ENCODE measurements at places on chromosomes 16 and 17.

- no peak for DNase-seq
These were observed 14.5 kb downstream of the KANSL1 start for GRCh38 chr17:46178550-46179214.

- peak; percentile 82 for DNase-seq
These were observed 14.9 kb downstream of the ELAC2 start for GRCh38 chr17:13002761-13003453.

DNA sequence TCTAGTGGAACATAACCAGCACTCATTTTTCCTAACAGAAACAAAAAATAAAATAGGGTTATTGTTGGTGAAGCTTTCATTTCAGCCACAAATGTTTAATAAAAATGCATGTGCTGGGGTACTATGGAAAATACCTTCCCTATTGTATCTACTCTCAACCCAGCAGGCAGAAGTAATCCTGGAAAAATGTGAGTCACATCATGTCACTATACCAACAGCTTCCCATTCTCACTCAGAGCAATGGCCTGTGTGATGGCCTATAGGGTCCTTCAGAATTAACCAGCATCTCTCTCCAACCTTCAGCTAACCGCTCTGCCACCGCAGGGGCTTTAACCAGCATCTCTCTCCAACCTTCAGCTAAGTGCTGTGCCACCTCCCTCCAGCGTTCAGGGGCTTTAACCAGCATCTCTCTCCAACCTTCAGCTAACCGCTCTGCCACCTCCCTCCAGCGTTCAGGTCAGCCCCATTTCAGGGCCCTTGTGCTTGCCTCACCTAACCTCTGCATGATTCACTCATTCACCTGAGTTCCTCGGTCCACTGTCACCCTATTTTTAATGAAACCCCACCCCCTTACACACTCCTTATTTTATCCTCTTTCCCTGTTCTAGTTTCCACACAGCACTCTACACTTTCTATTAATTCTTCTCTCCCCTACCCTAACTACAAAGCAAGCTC lies 34.0 kb downstream of the UBE2G1 start:
- DNase-seq = no peak

DNA sequence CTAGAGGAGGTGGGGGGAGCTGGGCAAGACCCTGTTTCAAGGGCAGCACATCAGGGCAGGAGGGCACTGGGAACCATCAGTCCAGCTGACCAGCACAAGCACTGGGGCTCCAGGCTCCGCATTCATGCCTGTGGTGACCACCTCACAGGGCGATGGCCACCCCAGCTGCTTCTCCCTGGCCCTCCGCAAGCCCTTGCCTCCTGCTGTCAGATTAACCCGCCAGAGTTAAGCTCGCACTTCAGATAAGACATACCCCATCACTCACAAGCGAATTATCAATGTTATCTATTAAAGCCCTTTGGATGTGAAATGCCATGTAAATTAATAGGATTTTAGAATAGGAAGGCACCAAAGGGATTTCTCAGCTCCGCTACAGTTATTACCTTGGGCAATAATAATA lies 105.0 kb downstream of the CCDC182 start:
- DNase-seq = no peak

DNA sequence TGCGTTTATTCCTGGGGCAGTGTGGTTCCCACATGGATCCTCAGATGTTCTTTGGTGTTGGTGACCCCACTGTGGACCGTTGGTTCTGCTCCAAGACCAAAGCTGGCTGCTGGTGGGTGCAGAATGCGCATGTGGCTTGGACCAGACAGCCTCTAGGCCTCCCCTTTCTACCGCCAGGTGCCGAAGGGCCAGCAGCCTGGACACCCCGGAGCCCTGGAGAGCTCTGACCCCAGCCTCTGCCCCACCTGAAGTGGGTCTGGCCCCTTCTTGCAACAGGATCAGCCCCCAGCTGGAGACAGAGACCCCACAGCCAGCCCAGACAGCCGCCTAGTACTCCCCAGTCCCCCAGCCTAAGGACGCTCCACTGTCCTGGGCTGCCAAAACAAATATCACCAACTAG lies 18.4 kb downstream of the NPTX1 start:
- no peak for DNase-seq

GRCh38 chr16:67246756-67247191 lies 507 bp downstream of the FHOD1 start:
- DNase-seq = no peak

DNA sequence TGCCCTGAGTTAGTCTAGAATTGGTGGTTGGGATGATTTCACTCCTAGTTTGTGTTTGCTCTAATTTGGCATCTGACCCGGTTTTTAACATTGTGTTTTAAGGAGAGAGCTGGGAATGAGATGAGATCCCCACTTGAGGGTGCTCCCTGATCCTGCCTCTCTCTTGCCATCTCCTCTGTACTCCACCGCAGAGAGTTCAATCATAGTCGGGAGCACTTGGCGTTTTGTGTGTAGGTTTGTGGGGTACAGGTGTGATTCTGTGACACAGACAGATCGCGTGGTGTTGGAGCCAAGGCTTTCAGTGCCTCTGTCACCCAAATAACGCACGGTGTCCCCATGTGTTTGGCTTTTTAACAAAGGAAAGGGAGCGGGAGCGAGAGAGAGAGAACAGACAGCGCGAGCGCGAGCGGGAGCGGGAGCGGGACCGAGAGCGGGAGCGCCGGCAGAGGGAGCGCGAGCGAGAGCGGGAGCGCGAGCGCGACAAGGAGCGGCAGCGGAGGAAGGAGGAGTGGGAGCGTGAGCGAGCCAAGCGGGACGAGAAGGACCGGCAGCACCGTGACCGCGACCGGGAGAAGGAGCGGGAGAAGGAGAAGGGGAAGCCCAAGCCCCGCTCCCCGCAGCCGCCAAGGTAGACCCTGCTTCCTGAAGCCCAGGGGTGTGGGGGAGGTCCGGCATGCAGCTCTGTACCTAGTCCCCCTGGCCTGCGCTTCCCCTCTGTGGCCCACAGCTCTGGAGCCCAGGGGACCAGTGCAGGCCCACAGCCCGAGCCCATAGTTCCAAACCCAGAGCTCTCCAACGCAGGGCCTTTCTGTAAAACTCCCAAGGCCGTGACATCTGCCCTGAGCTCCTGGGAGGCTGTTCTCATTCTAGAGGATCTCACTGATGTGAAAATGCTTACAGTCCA lies 27.2 kb upstream of the IL17C start:
- no peak for DNase-seq

DNA sequence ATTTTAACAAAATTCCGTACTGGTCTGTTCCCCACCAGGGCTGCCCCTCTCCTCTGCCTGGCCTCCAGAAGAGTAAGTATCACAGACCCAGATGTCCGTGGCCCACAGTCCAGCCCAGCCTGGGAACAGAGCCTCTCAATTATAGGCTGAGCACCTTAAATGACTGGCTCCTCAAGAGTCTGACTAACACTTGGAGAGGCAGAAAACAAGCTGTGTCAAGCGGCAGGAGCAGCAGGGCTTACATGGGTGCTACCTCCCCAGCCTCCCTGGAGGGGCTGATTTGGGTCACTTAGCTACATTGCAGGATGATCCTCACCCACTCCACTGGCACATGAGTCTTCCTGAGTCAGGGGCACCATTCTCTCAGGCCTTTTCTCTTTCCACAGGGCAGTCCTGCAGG lies 209.7 kb downstream of the COPRS start:
- DNase-seq = no peak

- peak; percentile 81 for DNase-seq
These were observed 23.0 kb downstream of the NSMCE1 start for GRCh38 chr16:27245276-27246172.

GRCh38 chr16:72468582-72468981 lies 296.6 kb upstream of the PMFBP1 start:
- DNase-seq = no peak
